ENCODE measurements at places on chromosomes 5 and 9.

DNA sequence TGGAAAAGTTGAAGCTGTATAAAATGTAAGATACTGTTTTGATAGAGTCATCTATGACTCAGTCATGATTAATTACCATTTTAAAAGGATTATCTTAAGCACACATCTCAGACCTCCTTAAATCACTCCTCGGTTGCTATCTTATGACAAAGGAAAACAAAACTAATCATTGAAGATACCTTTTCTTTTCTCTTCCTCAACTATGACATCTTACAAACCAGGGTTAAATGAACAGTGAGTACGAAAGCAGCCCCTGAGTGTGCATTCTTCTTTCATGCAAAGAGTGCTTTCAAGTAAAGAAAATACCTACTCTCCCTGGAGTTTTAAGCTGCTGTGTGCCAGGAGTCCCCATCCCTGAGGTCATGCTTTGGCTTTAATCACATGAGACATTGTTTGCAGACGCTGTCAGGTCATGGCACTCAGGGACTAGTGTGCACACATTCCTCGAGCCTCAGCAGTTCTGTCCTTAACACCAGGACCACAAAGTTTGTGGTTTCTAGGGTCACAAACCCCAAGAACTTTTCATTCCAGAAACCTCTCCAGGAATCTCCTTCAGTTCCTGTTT lies 86.7 kb upstream of the ICE1 start:
- no peak for DNase-seq

GRCh38 chr5:110956280-110956912 lies 115.1 kb upstream of the TSLP start:
- DNase-seq = no peak

GRCh38 chr5:122858451-122858850 lies 13.0 kb downstream of the SNX24 start:
- no peak for DNase-seq

- no peak for DNase-seq
Measured at GRCh38 chr5:170660531-170660930, 123.0 kb upstream of the GABRP start.

GRCh38 chr5:138661991-138662434 lies 86.8 kb upstream of the HSPA9 start:
- DNase-seq = no peak

- no peak for DNase-seq
Measured at GRCh38 chr5:14197056-14197455, 53.9 kb downstream of the TRIO start.

DNA sequence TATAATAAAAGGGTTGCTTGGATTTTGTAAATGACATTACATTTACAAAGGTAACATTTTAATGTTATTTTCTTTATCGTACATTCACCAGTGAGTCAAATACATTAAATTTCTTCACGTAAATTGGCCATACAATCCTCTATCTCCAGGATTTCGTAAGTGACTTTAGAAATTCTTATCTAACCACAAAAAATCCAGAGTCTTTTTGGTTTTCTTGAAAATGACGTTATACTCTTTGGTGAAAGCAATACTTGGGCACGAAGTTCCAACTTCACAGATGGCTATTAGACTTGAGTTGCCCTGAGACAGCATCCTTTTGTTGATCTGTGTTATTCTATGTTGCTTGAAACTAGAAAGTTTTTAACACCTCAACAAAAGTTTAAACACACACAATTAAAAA lies 87.4 kb upstream of the CDH10 start:
- DNase-seq = no peak

Data from stimulated activated CD8-positive, alpha-beta memory T cell treated with anti-CD3 and anti-CD28 coated beads, Interleukin-7, amount 100 ng/mL, for 4 hours (primary cell).